ENCODE measurements at places on chromosomes 1 and 21.

GRCh38 chr1:97989094-97989680, 68.4 kb upstream of the DPYD start:
- no peak for DNase-seq

GRCh38 chr1:171935664-171936063, 94.4 kb downstream of the DNM3 start:
- DNase-seq, result no peak

GRCh38 chr1:67816506-67816905, 16.8 kb downstream of the GNG12 start:
- no peak for DNase-seq

GRCh38 chr1:161367684-161368400, at the start of gene CFAP126:
Gene CFAP126 (minus strand): TSS chr1:161367876. CDS start chr1:161367868, 8 bp downstream.
- DNase-seq, result no peak

DNA sequence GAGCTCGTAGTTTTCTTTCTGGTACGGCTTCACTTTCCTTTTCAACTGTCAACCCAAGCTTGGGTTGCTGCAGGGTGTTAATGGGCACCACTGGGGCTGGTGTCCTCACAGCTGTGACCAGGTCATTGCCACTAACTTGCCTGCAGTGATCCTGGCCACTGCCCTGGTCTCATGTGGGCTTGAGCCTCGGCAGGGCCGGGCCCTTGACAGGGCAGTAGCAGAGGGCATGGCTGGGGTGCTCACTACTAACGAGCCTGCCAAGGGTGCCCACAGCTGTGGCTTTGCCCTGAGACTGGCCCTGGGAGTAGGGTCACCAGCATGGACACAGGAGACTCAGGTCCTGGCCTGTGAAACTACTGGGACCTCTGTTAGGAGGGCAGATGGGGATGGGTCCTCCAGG, 31.5 kb upstream of the GNPAT start:
- DNase-seq, result no peak

DNA sequence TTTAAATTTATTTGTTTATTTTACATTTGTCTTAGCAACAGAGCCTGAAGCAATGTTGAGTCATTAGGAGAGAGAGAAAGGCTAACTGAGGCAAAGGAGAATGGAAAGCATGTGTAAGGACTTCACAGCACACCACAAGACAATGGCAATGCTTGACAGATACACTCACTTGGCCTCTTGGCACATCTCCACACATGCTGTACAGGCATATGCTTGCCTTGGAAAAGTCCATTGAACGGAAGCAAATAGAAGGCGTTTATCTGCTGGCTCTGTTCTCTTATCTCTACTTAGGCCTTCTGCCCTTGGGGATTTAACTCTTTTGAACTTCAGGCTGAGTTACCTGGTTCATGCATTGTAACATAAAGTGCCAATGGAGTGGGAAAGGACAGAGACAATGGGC, 262.2 kb upstream of the POU3F1 start:
- no peak for DNase-seq

DNA sequence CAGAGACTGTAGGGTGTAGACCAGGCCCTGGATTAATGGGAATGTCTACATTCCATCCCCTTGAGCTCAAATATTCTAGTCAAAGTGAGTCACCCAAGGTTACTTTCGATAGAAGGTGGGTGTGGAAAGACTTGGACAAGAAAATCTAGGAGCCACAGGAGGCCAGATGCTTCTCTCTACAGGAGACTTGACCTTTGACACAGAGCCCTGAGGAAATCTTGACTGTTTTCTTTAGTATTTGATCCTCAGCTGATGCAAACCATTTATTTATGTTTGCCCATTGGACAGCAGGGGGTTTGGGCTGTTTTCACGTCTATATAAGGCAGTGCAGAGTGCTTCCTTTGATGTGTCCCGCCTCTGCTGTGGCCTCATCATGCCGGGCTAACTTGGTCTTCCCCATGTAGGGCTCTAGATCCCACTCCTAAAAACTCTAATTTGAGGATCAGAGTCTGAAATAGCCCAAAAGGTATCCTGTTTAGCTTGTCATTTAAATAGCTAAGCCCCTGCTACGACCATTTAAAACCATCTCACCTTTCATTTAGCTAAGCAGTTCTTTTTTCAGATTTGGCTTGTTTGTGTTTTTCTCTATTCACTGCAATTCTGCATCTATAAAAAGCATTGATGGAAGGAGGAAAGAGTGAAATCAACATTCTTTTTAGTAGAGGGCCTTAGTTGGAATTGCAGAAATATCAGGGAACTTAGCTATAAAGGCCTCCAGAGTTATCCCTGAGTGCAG, 15.5 kb upstream of the MAP3K7CL start:
- peak; percentile 77 for DNase-seq

GRCh38 chr1:47532921-47533792, 95.3 kb downstream of the FOXD2 start:
- DNase-seq, result peak; percentile 29

DNA sequence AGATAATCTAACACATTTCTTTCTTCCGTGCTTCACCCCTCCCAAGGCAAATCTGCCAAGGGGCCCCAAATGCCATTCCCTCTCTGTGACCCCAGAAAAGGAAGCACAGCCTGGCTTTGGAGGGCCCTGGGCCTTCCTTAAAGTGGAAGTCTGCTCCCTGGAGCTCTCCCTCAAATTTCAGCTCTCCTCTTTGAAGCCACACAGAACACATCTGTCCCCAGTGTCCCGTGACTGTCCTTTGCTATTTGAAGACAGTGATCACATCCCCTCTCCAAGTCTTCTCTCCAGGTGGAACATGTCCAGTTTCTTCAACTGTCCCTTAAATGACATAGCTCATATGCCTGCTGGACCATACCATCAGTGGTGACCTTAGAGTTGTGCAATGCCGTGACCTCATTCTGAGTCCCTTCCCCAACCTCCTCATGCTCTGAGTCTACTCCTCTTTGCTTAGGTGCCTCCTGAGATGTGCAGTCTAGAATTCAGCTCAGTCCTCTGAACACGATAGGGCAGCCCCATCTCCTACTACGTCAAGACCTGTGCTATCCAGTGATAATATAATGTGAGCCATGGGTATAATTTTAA, 18.4 kb upstream of the FOXO6 start:
- no peak for DNase-seq

DNA sequence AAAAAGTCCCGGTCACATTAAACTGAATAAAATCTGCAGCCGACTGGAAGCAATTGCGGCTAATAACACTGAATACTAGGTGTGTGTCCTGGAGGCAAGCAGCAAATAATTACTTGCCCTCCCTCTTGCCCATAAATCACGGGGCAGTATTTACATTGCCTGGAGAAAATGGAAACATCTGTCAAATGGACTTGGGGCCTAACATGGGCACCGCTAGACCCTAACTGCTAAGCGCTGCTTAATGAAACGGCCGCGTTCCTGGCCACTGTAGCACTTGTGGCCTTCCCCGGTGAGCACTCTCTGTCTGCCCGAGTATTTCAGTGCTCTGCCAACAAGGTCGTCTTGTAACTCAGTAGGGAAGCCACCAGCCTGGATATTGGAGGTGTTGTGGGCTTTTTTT, 23.9 kb upstream of the KNCN start:
- no peak for DNase-seq

DNA sequence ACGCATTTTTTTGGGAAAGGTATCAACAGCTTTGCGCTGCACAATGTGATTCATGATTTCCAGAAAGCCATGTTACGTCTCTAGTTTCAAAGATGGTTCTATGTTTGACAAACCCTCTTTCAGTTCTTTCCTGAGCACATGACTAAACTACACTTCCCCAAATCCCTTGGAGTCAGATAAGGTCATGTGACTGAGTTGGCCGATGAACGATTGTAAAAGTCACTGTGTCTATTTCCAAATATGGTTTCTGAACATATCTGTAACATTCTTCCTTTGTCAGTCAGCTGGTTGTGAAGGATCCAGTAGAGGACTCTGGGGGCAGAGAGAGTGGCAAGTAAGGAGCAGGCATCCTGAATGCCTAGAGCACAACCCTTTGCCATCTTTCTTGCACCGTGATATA, 35.4 kb downstream of the TMPRSS15 start:
- DNase-seq, result no peak

DNA sequence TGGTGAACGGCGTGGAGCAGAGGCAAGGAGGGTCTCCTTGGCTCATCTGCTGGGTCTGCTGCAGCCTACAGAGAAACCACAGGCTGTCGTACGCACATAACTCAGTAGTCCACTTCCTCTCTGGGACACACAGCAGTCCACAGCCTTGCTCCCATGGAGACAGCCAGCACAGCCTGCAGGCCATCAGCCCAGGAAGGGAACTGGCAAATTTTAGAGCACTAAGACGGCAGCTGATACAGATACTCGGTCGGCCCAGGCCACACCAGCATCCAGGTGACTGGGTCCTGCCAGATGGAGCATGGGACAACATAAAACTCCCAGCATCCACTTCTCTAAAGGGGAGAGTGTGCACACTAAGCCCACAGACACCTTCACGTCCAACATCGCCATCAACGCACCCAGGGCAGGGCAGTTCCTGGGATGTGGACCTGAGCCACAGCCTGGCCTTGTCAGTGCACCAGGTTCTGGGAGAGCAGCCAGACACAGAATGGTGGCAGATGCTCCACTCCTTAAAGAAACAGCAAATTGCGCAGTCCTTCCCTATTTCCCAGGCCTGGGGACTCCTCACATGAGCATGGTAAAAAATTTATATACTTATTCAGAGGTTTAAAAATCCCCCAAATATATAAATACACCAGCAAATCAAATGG, 247.1 kb upstream of the RAB4A start:
- DNase-seq, result no peak

DNA sequence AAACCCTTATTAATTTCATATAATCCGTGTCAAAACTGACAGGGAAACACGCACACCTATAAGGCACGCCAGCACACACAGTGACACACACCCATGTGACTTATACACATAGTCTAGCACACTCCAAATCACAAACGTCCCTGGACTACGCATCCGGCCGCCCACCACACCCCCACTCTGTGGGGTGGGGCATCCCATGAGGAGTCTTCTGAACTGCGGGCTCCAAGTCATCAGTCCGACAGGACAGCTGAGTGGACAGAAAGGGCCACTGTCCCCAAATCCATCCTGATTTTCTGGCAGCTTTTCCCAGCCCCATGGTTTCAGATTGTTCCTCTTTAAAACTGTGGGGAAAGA, 829 bp downstream of the PEA15 start:
- DNase-seq, result no peak

DNA sequence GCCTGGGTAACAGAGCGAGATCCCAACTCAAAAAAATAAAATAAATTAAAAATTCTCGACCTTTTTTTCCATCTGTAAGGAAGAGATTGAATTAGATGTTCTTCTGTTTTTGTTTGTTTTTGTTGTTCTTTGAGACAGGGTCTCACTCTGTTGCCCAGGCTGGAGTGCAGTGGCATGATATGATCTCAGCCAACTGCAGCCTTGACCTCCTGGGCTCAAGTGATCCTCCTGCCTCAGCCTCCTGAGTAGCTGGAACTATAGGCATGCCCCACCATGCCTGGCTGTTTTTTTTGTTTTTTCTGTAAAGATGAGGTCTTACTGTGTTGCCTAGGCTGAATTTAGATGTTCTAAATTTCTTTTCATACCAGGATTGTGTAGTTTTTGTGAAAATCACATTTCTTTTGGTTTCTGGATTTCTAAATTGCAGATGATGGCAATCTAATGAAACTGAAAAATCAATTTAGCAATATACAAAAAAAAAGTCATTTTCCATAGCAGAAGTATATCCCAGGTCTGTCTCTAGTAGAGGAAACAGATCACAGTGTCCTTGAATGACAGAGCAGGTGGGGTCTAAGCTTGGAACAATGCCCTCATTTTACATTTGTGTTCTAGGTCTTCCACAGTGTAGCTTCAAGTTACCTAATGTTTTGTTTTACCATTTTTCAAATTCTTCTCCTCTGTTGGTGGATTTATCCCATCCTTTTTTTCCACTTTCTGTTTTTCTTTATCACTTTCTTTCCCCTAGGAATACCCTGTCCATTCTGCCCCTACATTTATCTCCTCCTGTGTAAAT, 20.3 kb downstream of the ZYG11A start:
- DNase-seq, result no peak

DNA sequence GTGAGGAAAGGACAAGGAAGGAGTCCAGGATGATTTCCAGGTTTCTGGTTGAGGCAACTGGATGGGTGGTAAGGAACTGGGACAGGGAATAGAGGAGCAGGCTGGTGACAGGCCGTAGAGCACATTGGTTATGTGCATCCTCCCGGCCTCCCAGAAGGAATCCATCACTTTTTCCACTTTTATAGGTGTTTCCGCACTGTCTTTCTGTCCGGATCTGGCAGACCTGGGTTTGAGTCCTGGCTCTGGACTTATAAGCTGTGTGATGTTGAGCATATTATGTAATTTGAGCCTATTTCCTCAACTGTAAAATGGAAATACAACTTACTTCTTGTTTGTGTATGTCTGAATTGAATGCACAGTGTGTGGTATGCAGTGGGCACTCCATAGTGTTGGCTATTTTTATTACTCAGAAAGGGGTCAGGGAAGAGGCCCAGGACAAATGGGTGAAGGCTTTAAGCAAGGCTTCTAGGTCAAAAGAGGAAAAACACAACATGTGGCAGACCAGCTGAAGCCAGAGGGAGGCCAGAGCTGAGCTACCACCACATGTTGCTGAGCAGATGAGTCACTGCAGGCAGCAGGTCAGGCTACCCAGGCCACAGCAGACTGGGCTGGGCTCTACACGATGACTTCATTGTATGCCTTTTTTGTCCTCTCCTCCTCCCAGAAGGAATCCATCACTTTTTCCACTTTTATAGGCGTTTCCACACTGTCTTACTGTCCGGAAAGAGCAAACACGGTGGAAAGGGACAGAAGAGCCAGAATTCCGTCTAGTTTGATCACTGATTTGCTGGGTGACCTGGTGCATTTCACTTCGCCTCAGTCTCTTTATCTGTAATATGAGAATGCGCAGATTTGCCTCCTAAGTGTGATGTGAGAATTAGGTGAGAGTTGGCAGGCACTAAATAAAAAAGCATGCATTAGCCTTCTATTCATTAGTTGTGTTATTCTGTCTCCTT, 791 bp upstream of the MAST2 start:
- DNase-seq, result peak; percentile 95

DNA sequence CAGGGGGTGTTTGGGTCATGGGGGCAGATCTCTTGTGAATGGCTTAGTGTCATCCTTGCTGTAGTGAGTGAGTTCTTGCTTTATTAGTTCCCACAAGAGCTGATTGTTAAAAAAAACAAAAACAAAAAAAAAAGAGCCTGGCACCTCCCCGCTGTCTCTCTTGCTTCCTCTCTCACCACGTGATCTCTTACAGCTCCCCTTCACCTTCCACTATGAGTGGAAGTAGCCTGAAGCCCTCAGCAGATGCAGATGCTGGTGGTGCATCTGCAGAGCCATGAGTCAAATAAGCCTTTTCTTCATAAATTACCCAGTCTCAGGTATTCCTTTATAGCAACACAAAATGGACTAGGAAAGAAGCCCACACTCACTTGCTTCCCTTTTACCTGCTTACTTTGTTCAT, 17.2 kb upstream of the RGL1 start:
- no peak for DNase-seq

DNA sequence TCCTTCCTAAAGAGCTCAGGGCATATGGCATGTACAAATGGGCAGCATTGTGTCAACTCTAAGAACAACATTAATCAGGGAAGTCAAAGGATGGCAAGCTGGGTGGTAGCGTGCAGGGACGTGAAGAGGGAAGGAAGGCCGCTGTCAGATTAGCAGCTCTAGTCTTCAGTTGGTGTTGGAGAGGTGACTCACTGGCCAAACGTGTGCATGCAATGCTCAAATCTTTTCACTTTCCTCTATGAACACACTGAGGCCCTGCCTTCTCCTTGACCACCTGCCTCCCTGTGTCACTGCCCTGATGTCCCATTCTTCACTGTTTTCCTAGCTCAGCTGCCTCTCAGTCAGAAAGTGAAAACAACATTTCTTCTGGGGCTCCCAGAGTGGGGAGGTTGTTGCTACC, 5.9 kb upstream of the PIGR start:
- DNase-seq, result no peak

Measured in AG04450 (cell line).